Chondrocyte (in vitro differentiated cells): ENCODE measurements at places on chromosomes 1 and 21. TPM values are rescaled to one million over a fixed set of nuclear protein-coding genes. Genes with fewer than 3 reads are reported as not detected.

DNA sequence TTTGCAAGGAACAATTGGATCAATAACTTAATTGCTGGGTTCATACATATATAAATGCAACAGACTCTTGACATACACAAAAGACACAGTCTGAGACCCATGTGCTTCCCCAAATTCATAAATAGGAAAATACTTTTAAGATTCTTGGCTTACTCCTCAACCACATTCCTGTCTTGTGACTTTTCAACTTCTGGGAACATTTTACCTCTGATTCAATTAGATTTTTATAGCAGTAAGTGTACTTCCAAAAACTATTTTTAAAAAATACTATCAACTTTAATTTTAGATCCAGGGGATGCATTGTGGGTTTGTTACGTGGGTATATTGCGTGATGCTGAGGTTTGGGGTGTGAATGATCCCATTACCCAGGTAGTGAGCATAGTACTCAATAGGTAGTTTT, 406.7 kb downstream of the RPS6KC1 start:
- peaks cover 12% of the 10 kb centered on the region for H3K4me1 ChIP-seq
- DNase-seq = no peak
- H3K4me3 ChIP-seq = no peak overlapping the region
- no peaks in the 10 kb centered on the region for H3K27me3 ChIP-seq
- no peaks in the 10 kb centered on the region for H3K36me3 ChIP-seq

Gene SLC39A1
- total RNA-seq = 83.5 to 87.8 TPM (median 85.6 TPM) in 3 replicates

GRCh38 chr1:50491142-50491541, 67.9 kb upstream of the DMRTA2 start:
- H3K36me3 ChIP-seq = peaks cover 14% of the 10 kb centered on the region
- no peak for DNase-seq

DNA sequence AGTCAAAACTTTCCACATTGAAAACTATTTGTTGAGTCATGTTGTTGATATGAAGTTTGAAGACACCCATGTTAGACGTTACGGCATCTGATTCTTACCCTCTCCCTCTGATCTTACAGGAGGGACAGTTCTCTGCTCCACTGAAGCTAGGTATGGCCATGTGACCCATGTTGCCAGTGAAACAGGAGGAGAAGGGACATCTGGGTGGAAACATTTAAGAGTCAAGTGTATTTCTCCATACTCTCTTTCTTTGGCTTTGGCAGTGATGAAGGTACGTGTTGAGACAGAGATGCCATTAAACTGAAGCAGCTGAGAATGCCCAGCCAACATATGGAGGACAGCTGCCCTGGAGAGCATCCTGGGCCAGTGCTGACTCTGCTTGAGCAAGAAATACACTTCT, 198.4 kb upstream of the PTGFR start:
- no peaks in the 10 kb centered on the region for H3K36me3 ChIP-seq
- H3K27ac ChIP-seq = no peak overlapping the region

- peaks cover 8% of the 10 kb centered on the region for H3K4me1 ChIP-seq
- H3K4me3 ChIP-seq = no peak overlapping the region
- H3K36me3 ChIP-seq = peaks cover 2% of the 10 kb centered on the region
- DNase-seq = peak; percentile 93
These were observed 66.0 kb downstream of the OBSCN start for GRCh38 chr1:228273720-228274451.

DNA sequence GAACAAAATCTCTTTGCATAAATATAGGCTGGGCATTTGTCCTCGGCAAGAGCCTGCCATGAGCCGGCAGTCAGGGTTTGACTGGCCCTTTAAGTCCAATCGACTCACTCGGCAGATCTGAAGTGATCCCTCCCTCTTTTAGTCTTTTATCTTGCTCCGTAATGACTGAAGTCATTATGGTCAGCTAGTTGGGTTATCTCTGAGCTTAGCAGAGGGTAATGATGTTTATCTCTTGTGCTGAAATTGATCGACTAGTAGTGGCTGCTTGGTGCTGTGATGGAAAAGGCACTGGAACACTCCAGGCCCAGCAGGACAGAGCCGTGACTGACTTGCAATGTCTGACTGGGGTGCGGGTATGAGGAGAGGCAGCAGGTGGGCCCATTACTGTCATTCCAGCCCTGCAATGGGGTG, 468 bp upstream of the ABCA4 start:
- no peak for DNase-seq
- no peaks in the 10 kb centered on the region for H3K36me3 ChIP-seq
- H3K4me1 ChIP-seq = peaks cover 40% of the 10 kb centered on the region
- no peak overlapping the region for H3K27ac ChIP-seq

Gene ENTREP3
- total RNA-seq = 34.0 to 42.8 TPM (median 42.8 TPM) in 3 replicates
